ENCODE measurements at places on chromosomes 16 and 17. TPM values are rescaled to one million over a fixed set of nuclear protein-coding genes. Genes with fewer than 3 reads are reported as not detected.

The ANKRD40CL gene
- not detected for polyA plus RNA-seq

The NTN1 gene
- 0.05 TPM for polyA plus RNA-seq

The CD300E gene
- polyA plus RNA-seq: not detected

The NPIPA5 gene
- 0.24 TPM for polyA plus RNA-seq

The TUBB3 gene
- polyA plus RNA-seq: 375 TPM

The SPNS2 gene
- not detected for polyA plus RNA-seq

The C16orf89 gene
- not detected for polyA plus RNA-seq

The MARCHF10 gene
- 0.16 TPM for polyA plus RNA-seq

DNA sequence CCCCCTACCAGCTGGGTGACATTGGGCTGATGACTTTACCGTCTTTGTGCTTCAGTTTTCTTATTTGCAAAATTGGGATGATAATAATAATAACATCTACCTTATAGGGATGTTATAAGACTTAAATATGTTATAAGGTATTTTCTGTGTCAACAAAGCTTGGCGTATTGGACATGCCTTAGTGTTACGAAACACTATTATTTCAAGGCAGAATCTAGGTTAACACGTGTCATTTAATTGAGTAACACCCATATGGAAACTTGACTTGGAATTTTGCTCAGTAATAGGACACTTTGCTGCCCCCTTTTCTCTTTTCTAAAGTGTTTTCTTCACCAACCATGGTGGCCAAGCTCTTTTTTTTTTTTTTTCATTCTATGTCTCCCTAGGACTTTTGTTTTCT lies 294.2 kb upstream of the SALL1 start:
- no peak overlapping the region for H3K27ac ChIP-seq
- no peaks in the 10 kb centered on the region for H3K4me1 ChIP-seq
- no peak overlapping the region for H3K4me3 ChIP-seq
- H3K27me3 ChIP-seq: no peaks in the 10 kb centered on the region
- no peaks in the 10 kb centered on the region for H3K36me3 ChIP-seq

DNA sequence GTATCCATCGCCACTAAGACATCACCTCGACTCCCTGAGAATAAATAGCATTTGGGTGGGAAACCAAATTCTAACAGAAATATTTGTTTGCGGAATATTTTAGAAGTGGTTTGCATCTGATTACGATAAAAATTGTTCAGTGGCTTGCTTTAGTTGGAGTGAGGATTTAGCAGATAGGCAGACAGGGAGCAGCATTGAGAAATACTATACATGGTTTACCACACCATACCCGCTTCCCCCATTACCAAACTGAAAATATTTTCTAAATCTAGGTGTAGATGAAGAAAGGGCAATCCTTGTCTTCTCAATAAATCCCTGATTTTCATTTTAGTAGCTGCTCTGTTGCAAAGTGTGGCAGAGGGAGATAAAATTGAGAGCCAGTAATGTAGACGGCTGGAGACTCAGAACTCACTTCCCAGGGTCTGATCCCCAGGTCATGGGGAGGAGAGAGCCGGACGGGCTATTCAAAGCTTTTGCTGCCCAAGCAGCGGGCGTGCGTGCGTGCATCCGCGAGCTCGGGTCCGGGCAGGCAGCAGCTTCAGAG lies 808 bp upstream of the BAHCC1 start:
- DNase-seq: no peak
- peak overlapping the region; percentile 0 for H3K4me3 ChIP-seq
- H3K27me3 ChIP-seq: no peaks in the 10 kb centered on the region
- H3K4me1 ChIP-seq: peaks cover 31% of the 10 kb centered on the region
- H3K27ac ChIP-seq: peak overlapping the region; percentile 45

DNA sequence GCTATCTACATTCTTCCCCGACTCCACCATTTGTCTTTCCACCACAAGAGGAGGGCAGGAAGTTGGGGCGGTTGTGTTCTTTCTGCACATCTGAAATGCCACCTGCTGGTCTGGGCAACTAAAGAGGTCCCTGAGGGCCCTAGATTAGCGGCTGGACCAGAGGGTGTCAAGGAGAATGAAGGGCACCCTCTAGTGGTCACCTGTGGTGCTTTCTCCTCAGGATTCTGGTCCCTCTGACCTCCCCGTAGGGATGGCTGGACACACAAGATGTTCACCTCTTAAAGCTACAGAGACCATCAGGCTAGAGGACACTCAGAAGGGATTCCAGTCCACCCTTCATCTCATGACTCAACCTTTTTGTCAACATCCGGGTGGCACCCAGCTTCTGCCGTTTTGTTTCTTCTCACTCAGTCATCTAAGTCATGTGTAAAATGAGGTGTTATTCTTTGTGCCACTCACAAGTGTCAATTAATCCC lies 2.9 kb upstream of the SCIMP start:
- DNase-seq: peak; percentile 72
- H3K4me3 ChIP-seq: no peak overlapping the region
- no peaks in the 10 kb centered on the region for H3K36me3 ChIP-seq
- H3K27ac ChIP-seq: no peak overlapping the region

DNA sequence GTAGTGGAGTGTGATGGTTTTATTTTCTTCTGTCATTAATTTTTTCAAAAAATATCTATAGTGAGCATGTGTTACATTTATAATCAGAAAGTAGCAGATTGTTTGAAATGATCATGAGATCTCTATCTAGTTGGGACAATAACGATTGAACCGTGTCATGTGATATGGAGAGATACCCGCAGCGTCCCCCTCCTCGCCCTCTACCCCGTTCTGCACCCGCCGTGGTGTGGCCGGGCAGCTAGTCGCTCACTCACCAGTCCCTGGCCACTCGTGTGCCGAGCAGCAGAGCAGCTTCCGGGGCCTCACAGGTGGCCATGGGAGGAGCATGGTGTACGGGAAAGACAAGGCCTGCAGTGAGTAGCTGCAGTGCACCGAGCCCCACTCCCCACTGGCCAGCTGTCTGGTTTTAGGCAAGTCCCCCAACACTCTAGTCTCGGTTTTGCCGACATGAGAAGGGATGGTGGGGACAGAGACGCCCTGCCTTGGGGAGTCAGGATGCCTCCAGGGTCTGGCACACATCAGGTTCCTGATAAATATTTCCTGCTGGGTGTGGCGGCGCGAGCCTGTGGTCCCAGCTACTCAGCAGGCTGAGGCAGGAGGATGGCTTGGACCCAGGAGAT lies 15.3 kb downstream of the MLYCD start:
- no peak overlapping the region for H3K4me3 ChIP-seq
- DNase-seq: no peak
- H3K4me1 ChIP-seq: no peaks in the 10 kb centered on the region
- no peak overlapping the region for H3K27ac ChIP-seq

DNA sequence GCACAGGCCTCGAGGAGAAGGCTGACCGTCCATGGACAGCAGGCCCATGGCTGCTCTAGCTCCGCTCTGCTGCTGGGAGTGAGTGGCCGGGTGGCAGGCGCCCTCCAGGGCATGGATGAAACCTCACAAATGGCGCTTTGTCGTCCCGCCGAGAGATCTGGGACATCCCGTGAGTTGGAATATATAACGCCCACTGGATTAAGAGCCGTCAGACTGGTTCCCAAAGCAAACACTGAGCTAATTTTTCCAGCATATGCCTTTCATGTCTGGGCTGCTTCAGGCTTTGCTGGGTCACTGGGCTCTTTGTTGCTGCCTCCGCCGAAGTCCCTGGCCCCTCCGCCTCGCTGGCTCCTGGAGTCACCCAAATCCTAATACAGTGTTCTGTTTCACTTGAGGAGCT lies 266.3 kb downstream of the FOXL1 start:
- H3K36me3 ChIP-seq: no peaks in the 10 kb centered on the region
- H3K27me3 ChIP-seq: peaks cover 54% of the 10 kb centered on the region
- no peaks in the 10 kb centered on the region for H3K4me1 ChIP-seq
- DNase-seq: no peak
- no peak overlapping the region for H3K27ac ChIP-seq

DNA sequence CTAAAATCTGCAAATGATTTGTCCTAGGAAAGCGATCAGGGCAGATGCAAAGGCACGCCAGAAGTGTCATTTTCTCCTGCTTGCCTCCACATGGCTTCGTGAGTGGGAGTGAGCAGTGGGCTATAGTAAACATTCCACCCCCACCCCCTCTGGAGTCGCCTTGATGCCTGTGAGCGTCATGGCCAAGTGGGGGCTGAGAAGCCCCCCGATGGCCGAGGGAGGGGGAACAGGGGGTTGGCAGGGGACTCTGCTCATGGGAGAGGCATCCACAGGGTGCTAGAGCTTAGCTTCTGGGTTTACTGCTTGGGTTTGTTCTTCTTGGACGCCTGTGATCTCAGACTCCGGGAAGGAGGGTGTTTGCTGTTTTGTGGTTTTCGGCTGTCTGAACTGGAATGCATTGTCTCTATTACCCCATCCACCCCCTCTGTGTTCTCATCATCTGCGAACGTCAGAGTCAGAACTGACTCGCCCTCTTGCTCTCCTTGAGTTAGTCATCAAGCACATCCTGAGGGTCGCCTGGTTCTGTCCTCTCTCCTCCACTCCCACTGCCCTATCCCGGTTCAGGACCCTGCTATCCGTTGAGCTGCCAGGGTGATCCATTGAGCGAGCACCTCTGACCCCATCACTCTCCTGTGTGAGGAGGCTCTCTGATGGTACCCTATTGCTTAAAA lies 15.4 kb downstream of the TNS4 start:
- peaks cover 37% of the 10 kb centered on the region for H3K4me1 ChIP-seq
- H3K36me3 ChIP-seq: no peaks in the 10 kb centered on the region
- peak overlapping the region; percentile 62 for H3K27ac ChIP-seq
- no peaks in the 10 kb centered on the region for H3K27me3 ChIP-seq

- no peak overlapping the region for H3K27ac ChIP-seq
- no peaks in the 10 kb centered on the region for H3K27me3 ChIP-seq
- no peak overlapping the region for H3K4me3 ChIP-seq
- peaks cover 67% of the 10 kb centered on the region for H3K36me3 ChIP-seq
- no peak for DNase-seq
- H3K4me1 ChIP-seq: peaks cover 10% of the 10 kb centered on the region
These were observed 6.5 kb downstream of the ADAT1 start for GRCh38 chr16:75616521-75617010.

GRCh38 chr16:75378616-75379015 lies 54.7 kb downstream of the CFDP1 start:
- H3K27me3 ChIP-seq: no peaks in the 10 kb centered on the region
- no peak overlapping the region for H3K4me3 ChIP-seq
- peak overlapping the region; percentile 91 for H3K27ac ChIP-seq
- no peak for DNase-seq
- peaks cover 7% of the 10 kb centered on the region for H3K4me1 ChIP-seq
- peaks cover 23% of the 10 kb centered on the region for H3K36me3 ChIP-seq

GRCh38 chr17:59483860-59484259 lies 81.5 kb upstream of the DHX40 start:
- no peak for DNase-seq
- no peak overlapping the region for H3K27ac ChIP-seq
- H3K4me3 ChIP-seq: no peak overlapping the region
- no peaks in the 10 kb centered on the region for H3K36me3 ChIP-seq
- H3K27me3 ChIP-seq: 0 out of 2 replicates have a peak, but pooled peaks cover 5% of the 10 kb centered on the region
- peaks cover 4% of the 10 kb centered on the region for H3K4me1 ChIP-seq

DNA sequence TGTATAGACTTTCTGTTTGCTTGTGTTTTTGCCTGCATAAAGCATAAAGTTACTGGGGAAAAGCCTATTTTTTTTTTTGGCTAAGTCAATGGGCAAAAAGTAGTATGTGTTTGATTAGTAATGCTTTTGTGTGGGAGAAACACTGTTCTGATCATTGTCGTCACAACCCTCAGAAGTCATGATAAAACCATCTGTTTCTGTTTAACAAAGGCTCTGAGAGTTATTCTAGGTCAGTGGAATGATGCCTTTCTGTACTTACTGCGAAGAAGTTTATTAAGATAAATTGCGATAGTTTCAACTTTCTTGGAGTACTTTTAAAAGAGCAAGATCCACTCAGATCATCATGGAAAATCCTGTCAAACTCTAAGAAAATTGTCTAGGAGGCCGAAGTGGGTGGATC lies 80.9 kb downstream of the PRKCA start:
- H3K27ac ChIP-seq: peak overlapping the region; percentile 64
- no peak overlapping the region for H3K4me3 ChIP-seq
- H3K36me3 ChIP-seq: peaks cover 24% of the 10 kb centered on the region
- no peaks in the 10 kb centered on the region for H3K27me3 ChIP-seq
- peak; percentile 54 for DNase-seq

GRCh38 chr16:88793251-88793954 lies 8.4 kb upstream of the PIEZO1 start:
- H3K4me3 ChIP-seq: no peak overlapping the region
- H3K4me1 ChIP-seq: no peaks in the 10 kb centered on the region
- H3K36me3 ChIP-seq: no peaks in the 10 kb centered on the region
- no peak overlapping the region for H3K27ac ChIP-seq

DNA sequence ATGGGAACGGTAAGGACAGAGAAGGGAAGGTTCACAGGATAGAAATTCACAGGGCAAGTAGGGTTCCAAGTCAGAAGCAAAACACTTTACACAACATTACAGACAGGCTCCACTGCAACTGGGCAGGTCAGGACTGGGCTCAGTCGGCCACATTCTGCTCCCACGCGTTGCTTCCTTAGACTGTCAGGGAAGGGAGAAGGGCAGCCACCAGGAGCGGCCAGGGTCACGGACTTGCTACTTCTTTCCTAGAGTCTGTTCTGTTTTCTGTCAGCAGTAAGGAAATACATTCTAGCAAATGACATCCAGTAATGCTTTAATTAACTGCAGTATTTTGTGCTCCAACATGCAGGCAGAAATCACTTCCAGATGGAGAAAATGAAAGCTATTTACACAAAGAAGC lies 160.3 kb upstream of the RPH3AL start:
- DNase-seq: peak; percentile 77
- H3K27me3 ChIP-seq: no peaks in the 10 kb centered on the region
- no peak overlapping the region for H3K4me3 ChIP-seq
- peak overlapping the region; percentile 79 for H3K27ac ChIP-seq
- H3K4me1 ChIP-seq: peaks cover 9% of the 10 kb centered on the region

- peaks cover 17% of the 10 kb centered on the region for H3K4me1 ChIP-seq
- H3K4me3 ChIP-seq: no peak overlapping the region
- no peaks in the 10 kb centered on the region for H3K27me3 ChIP-seq
- peak overlapping the region; percentile 13 for H3K27ac ChIP-seq
- no peaks in the 10 kb centered on the region for H3K36me3 ChIP-seq
- DNase-seq: no peak
These were observed 2.7 kb upstream of the RRAD start for GRCh38 chr16:66927918-66928649.

- H3K36me3 ChIP-seq: no peaks in the 10 kb centered on the region
- no peaks in the 10 kb centered on the region for H3K27me3 ChIP-seq
- DNase-seq: no peak
- H3K4me1 ChIP-seq: peaks cover 4% of the 10 kb centered on the region
These were observed 14.3 kb downstream of the JUP start for GRCh38 chr17:41772218-41772585.

- H3K36me3 ChIP-seq: no peaks in the 10 kb centered on the region
- no peaks in the 10 kb centered on the region for H3K27me3 ChIP-seq
These were observed 141.1 kb downstream of the CCDC182 start for GRCh38 chr17:57603978-57604377.
